Type B pancreatic cell (in vitro differentiated cells): ENCODE measurements at places on chromosomes 3 and 15. TPM values are rescaled to one million over a fixed set of nuclear protein-coding genes. Genes with fewer than 3 reads are reported as not detected.

The ANKRD34C gene
- total RNA-seq, result not detected in 2 replicates

The NDUFB5 gene
- total RNA-seq, result 91.5 and 98.6 TPM in 2 replicates

The IL12A gene
- 0.31 and 0.34 TPM in 2 replicates for total RNA-seq

The CPNE9 gene
- 0.34 and 0.59 TPM in 2 replicates for total RNA-seq

The MYH15 gene
- 0.26 and 0.77 TPM in 2 replicates for total RNA-seq

The FGD5 gene
- total RNA-seq, result 1.6 and 15.3 TPM in 2 replicates

The SCAP gene
- total RNA-seq, result 77.5 and 106 TPM in 2 replicates

The PLSCR4 gene
- total RNA-seq, result 3.4 and 6.0 TPM in 2 replicates

DNA sequence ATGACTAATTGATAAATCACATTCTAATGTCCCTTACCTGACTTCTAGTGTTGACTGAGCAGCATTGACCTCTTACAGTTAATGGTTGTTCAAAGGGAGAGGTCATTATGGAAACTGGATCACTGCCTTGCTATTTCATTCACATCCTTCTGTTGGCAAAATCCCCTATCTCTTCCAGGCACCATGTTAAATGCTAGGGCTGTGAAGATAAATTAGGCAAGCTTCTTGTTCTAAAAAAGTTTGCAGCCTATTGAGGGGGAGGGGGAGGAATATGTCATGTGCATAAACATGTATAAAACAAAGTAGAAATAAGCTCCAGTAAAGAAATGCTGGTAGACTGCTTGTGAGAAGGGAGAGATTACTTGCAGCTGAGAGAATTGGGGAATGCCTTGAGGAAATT lies 84.8 kb upstream of the MLF1 start:
- no peaks in the 10 kb centered on the region for H3K36me3 ChIP-seq
- H3K27ac ChIP-seq, result no peak overlapping the region
- no peaks in the 10 kb centered on the region for H3K27me3 ChIP-seq
- H3K4me1 ChIP-seq, result peaks cover 6% of the 10 kb centered on the region
- H3K4me3 ChIP-seq, result no peak overlapping the region

DNA sequence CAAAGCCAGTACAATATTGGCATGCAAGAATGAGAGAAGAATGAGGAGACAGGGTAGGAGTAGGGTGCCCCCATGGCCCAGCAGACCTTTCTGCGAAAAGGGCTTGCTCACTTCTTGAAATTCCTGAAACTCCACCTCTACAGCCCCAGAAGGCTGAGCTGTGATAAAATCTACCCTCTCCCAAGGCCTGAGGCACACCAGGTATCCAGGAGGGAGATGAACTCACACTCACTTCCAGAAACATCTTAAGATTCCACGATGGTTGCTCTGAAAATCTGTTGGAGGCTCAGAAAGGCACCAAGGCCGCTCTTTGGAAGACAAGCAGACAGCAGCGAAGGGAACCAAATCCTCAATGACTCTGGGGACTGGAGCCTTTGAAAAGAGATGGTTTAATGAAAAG lies 297.5 kb downstream of the UACA start:
- no peaks in the 10 kb centered on the region for H3K4me1 ChIP-seq
- no peak overlapping the region for H3K4me3 ChIP-seq
- H3K36me3 ChIP-seq, result no peaks in the 10 kb centered on the region
- DNase-seq, result no peak

- peaks cover 31% of the 10 kb centered on the region for H3K4me1 ChIP-seq
- peaks cover 25% of the 10 kb centered on the region for H3K36me3 ChIP-seq
- peak overlapping the region; percentile 24 for H3K27ac ChIP-seq
- H3K4me3 ChIP-seq, result no peak overlapping the region
Measured at GRCh38 chr3:47156396-47156795, 7.5 kb downstream of the SETD2 start.

DNA sequence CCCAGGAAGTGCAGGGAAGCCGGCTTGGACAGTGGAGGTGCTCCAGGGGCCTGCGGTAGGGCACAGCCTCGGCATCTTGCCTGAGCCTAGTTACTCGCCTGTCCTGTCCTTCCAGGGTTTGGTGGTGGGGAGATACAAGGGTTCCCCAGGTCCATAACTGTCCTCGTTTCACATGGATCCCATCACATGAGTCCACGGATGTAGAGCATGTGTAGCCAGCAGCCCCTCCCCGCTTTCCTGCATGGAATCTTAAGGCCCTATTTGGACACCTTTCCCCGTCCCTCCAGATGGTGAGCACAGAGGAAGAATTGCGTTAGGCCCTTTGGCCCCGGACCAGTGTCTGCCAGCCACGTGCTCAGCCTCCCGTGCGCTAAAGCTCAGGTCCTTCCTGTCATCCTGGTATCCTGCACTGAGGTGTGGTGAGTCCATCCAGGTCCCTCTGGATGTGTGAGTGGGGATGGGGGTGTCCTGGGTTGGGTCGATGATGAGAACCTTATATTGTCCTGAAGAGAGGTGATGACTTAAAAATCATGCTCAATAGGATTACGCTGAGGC lies 230.4 kb downstream of the SNRPN start:
- no peaks in the 10 kb centered on the region for H3K27me3 ChIP-seq
- no peak for DNase-seq
- H3K4me3 ChIP-seq, result no peak overlapping the region
- no peaks in the 10 kb centered on the region for H3K36me3 ChIP-seq

DNA sequence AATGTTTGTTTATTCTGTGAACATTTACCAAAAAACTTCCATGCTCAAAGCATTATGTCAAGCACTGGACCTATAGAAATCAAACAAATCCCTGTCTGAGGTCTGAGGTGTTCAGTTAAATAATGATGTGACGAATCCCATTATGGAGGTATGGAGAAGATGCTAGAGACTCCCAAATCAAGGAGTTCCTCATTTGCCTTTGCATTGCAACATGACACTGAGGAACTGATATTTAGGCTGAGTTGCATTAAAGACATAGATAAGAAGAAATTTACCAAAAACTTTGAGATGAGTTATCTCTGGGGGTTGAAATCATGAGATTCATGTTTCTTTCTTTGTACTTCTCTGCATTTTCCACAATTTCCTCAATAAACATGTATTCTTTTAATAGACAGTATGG lies 16.0 kb downstream of the CD200 start:
- H3K4me3 ChIP-seq, result no peak overlapping the region
- peaks cover 44% of the 10 kb centered on the region for H3K36me3 ChIP-seq
- no peak overlapping the region for H3K27ac ChIP-seq
- H3K27me3 ChIP-seq, result no peaks in the 10 kb centered on the region
- peaks cover 25% of the 10 kb centered on the region for H3K4me1 ChIP-seq
- DNase-seq, result no peak

DNA sequence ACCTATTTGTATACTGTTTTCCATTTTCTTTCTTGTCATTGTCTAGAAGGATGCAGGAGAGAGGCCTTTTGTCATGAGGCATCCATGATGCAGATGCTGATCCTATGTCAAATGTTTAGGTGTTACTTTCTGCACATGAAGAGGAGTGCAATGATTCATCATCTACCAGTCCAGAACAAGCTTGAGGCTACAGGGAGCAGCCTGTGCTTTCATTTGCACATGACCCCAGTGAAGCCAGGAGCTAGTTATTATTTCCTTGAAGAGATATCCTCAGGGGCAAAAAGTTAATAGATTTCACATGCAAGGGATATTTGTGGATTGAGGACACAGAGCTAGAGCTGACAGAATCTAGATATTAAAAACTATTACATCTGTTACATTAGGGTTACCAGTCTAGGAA lies 204.4 kb upstream of the TGFBR2 start:
- DNase-seq, result no peak
- H3K27ac ChIP-seq, result no peak overlapping the region
- no peaks in the 10 kb centered on the region for H3K36me3 ChIP-seq
- H3K27me3 ChIP-seq, result no peaks in the 10 kb centered on the region
- H3K4me3 ChIP-seq, result no peak overlapping the region

DNA sequence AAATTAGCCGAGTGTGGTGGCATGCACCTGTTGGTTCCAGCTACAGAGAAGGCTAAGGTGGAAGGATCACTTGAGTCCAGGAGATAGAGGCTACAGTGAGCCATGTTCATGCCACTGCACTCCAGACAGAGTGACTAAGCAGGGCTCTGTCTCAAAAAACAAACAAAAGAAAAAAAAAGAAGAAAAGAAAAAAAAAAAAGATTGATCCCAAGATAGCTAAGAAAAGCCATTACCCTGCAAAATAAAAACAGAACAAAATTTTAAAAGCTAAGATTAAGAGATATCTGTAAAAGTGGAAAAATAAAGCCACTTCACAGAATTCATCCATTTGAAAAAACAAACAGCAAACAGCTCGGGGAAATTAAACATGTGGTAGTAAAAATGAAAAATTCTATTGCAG lies 23.8 kb downstream of the LRRC2 start:
- no peak for DNase-seq
- H3K4me1 ChIP-seq, result peaks cover 5% of the 10 kb centered on the region

- no peak overlapping the region for H3K4me3 ChIP-seq
- no peaks in the 10 kb centered on the region for H3K4me1 ChIP-seq
- no peaks in the 10 kb centered on the region for H3K36me3 ChIP-seq
- no peak for DNase-seq
- H3K27me3 ChIP-seq, result no peaks in the 10 kb centered on the region
Measured at GRCh38 chr3:104040896-104041295, 1325.8 kb upstream of the ALCAM start.

DNA sequence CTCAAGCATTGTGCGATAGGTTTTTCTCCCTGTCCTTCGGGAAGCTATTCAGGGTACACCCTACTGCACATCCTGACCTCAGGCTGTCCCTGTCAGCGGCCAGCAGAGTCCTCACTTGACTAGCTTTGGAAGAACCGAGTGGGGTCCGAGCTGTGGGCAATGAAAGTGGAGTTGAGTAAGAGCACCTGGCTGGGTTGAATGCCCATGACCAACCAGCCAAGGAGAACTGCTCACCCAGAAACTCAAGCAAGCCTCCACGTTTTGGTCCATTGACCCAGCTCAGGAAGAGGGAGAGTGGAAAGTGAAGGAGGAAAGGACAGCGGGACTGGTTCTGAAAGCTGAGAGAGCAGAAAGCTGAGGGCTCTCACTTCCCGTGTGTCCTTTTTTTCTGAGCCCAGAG lies 36.0 kb upstream of the HDGFL3 start:
- H3K4me1 ChIP-seq, result peaks cover 1% of the 10 kb centered on the region
- H3K27ac ChIP-seq, result no peak overlapping the region
- no peak overlapping the region for H3K4me3 ChIP-seq
- DNase-seq, result no peak

DNA sequence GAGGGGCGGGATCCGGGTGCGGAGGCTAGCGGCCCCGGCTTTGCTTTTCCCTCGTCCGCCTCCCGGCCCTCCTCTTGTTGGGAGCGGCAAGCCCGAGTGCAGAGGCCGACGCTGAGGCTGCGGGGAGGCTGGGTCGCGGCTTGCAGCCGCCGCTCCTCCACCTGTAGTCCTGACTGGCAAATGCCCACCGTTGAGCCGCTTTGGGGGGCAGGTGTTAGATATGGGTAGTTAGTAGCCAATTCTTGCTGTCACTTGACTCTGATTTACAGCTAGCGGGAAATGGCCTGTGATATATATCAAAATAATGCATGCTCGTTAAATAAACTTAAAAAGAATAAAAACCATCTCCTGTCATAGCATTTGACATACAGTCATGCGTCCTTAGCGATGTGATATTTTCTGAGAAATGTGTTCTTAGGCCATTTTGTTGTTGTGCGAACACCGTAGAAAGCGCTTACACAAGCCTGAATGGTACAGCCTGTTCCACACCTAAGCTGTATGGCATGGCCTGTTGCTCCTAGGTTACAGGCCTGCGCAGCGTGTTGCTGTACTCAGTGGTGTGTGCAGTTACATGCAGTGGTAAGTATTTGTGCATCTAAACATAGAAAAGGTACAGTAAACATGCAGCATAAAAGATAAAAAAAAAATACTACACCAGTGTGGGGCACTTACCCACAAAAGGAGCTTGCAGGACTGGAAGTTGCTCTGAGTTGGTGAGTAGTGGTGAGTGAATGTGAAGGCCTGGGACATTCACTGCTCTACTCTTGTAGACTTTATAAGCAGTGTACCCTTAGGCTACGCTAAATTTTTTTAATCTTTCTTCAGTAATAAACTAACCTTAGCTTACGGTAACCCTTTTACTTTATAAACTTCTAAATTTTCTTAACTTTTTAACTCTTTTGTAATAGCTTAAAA lies 873 bp downstream of the CAPN7 start:
- peak overlapping the region; percentile 90 for H3K27ac ChIP-seq
- peaks cover 12% of the 10 kb centered on the region for H3K4me1 ChIP-seq
- DNase-seq, result peak; percentile 80
- H3K4me3 ChIP-seq, result peak overlapping the region; percentile 92
- H3K27me3 ChIP-seq, result no peaks in the 10 kb centered on the region
- H3K36me3 ChIP-seq, result no peaks in the 10 kb centered on the region

- H3K36me3 ChIP-seq, result peaks cover 11% of the 10 kb centered on the region
- DNase-seq, result peak; percentile 94
- H3K27me3 ChIP-seq, result no peaks in the 10 kb centered on the region
- H3K27ac ChIP-seq, result peak within 1 kb of the TSS; percentile 87
Measured at GRCh38 chr3:42581709-42582473, at the start of gene SEC22C. SEC22C (minus strand) TSS chr3:42581967; CDS start chr3:42569046, 12,921 bp downstream.

DNA sequence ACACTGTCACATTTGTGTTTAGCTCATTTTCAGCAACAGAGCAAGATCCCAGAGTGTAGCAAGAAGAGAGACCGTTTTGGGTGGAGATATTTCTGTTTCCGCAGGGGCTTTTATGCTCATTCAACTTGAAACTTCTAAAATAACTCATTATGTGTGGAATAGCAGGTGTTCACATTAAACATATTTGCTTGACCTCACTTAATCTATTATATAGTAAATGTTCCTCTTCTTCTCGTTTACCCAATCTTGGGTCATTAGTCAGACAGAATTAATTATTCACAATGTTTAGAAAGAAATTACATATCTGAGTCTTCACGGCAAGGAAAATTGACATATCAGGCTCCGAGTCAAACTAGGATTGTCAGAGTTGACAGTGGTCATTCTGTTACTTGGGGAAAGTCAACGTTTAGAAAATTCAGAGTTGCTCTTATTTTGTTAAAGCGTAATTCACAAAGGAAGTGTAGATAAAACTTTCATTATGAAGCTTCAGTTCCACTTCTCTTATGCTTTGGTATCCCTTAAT lies 222.9 kb downstream of the TPRG1 start:
- H3K27ac ChIP-seq, result no peak overlapping the region
- H3K4me1 ChIP-seq, result peaks cover 4% of the 10 kb centered on the region
- no peak overlapping the region for H3K4me3 ChIP-seq
- H3K36me3 ChIP-seq, result peaks cover 4% of the 10 kb centered on the region

DNA sequence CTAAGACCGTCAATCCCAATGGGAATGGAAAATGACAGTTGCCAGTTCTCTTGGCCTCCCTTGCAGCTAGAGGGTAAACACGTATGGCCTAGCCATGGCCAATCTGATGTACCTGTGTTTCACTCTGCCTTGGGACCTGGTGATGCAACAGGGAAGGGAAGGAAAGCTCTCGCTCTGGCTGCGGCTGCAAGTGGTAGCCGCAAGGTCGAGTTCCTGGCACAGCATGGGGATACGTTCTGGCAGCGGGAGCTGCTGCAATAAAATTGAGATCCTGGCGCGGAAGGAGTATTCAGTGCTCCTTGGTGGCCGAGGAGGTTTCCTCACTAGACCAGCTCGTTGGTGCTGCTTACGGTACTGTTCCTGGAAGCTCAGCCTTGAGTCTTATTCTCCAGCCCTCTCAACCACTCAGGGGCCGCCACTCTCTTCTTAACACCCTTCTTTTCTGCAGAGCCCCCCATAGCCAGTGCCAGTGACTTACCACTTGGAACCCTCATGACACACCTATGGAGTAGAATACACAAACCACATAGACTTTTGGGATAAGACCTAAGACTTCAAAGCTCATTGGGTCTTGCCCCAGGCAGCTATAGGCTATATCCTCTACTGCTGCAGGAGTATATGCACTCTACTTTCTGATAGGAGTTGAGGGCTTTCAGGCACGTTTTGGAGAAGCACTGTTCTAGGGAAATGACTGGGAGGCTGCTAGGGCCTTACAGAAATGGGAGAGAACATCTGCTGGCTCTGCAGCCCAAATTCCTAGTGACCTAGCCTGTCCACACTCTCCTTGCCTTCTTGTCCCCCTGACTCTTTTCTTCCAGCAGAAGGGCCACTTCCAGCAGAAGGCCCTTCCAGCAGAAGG lies 2.7 kb downstream of the KY start:
- H3K27ac ChIP-seq, result no peak overlapping the region
- no peak overlapping the region for H3K4me3 ChIP-seq
- H3K27me3 ChIP-seq, result peaks cover 59% of the 10 kb centered on the region
- no peaks in the 10 kb centered on the region for H3K36me3 ChIP-seq
